ENCODE measurements at places on chromosomes 12 and 14.

DNA sequence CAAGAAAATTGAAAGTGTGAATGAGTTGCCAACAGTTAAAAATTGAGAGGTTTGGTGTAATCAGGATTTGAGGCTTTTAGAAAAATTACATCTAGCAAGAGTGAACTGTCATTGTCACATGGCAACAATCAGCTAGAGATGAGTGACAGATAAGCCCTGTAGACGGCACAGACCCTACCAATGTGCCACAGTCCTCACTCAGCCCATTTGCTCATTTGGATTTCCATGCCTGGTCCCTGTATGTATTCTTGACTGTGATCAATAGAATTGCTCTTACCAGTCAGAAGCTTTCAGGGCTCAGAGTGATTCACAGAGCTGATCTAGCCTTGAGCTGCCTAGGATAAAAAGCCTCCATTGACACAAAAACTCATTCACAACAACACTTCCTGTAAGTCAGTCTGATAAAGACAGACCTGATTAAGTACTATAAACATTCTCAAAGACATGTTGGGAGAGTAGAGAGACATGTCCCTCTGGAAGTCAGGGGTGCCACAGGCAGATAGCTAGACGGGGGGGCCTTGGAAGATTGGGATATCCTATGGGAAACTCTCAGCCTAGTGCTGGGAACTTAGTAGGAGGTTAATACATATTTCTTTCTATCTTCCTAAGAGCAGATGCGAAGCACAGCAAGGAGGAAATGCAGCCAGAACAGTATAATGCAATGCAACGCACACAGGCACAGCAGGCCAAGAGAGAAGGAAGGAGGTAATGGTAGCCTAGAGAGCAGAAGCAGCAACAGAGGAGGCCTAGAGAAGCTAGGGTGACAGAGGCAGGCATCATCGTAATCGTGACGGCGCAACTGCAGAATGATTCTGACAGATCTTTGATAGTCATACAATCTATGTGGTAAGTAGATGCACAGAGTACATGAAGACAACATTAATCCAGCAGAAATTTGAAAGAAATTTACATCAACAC is 2.0 kb upstream of the PELI2 start:
- no peak for DNase-seq

GRCh38 chr14:23140371-23140770 is 21.3 kb upstream of the CEBPE start:
- DNase-seq = no peak

DNA sequence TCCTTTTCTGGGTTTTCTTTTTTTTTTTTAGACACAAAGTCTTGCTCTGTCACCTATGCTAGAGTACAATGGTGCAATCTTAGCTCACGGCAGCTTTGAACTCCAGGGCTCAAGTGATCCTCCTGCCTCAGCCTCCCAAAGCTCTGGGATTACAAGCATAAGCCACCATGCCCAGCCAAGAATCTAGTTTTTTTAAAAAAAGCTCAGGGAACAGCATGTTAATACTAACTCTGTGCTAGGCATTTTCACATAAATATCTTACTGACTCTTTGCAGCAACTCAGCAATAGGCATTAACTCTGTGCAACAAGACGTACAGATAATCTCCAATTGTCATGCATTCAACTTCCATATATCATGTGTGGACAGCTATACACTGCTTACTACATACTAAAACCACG is 97.4 kb downstream of the LLPH start:
- DNase-seq = no peak

- no peak for DNase-seq
Measured at GRCh38 chr12:1907652-1908611, 10.5 kb downstream of the CACNA2D4 start.

DNA sequence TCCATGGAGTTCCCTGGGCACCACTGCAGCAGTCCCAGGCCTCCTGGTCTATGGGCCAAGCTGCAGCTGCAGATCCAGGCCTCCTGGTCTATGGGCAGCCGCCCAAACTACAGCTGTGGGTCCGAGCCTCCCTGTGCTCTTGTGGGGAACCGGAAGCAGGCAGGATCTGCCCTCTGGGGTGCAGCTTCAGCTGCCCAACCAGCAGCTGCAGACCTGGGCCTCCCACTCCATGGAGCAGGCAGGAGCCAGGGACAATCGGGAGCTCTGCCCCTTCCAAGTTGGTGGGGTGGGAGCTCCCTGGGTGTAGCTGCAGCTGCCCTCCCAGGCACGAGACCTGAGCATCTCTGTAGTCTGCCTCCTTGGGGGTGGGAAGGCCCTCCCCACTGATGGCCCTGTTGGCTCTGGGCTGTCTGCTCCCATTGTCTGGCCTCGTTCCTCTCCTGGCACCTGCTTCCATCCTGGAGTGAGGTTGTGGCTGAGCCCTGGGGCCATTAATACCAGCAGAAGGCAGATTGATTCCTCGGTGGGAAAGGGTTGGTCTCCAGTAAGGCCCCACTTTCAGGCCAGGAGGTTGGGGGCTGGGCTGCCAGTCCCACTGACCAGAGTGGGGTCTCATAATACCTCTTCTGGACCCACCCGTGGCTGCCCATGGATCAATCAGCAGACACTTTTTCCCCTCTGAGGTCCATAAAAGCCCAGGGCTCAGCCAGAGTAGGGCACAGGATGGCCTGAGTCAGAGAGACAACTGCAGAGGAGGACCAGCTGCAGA is 142.1 kb downstream of the GPR65 start:
- no peak for DNase-seq

GRCh38 chr12:42741771-42742510 is 152.4 kb upstream of the PRICKLE1 start:
- DNase-seq = no peak

DNA sequence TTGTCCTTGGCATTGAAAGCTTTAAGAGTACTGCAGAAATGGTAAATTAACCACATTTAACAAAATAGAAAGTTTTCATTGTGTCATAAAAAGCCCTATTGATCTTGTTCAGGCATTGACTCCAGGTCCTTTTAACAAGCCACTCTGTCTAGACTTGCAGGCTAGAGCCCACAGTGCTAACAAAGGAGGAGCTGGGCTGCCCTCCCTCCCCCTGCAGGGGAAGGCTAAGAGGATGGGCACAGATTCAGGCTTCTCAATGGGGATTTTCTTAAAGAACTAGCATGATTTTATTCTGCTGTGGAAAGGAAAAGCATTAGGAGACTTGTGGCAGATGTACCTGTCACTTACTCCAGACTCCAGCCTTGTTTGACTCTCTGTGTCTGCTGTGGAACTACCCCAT is 463.6 kb downstream of the NRXN3 start:
- DNase-seq = no peak

- no peak for DNase-seq
Measured at GRCh38 chr12:49866859-49867569, 24.1 kb upstream of the BCDIN3D start.

GRCh38 chr12:71848212-71848611 is 8.7 kb downstream of the TBC1D15 start:
- DNase-seq = no peak

- DNase-seq = no peak
Measured at GRCh38 chr14:35879151-35879648, 53.1 kb downstream of the BRMS1L start.

DNA sequence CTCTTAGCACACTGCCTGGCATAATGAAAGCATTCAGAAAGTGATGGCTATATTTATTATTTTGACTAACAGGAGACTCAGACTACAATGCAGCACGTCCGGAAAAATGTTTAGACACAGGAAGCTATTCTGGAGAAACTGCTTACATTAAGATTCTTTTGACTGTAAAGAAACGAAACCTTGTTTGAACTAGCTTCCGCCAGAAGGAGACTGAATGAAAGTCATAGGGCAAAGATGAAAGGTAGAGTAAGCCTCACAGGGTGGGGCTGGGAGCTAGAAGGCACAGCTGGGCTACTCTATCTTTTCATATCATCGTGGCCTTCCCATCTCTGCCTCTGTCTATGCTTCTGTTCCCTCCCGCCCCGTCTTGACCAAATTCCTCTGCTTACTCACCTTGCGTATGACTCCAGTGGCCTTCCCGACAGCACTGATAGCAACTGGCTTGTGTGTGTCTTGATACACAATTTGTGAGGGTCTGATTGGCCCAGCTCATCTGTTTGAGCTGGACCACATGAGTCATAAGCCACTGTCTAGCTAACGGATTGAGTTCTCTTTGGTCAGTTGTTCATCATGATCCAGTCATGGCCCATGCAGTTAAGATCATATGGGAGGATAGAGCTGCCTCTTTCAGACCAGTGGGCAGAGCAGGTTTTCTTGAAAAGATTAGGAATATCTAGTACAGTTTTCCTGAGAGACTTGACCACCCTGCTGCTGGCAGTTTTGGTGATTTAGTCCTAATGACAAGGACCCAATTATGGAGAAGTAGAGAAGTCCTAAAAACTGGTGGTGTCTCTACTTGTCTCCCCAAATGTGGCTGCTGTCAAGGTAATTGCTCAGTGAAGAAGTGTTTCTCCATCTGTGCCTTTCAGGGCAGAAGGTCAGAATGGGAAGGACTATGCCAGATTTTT is 151.5 kb upstream of the SLC38A2 start:
- peak; percentile 48 for DNase-seq

GRCh38 chr12:31021181-31021580 is 52.5 kb upstream of the DDX11 start:
- DNase-seq = no peak

GRCh38 chr12:124301084-124301654 is 6.3 kb downstream of the RFLNA start:
- DNase-seq = no peak

- no peak for DNase-seq
Measured at GRCh38 chr14:105498430-105499255, 7.6 kb downstream of the TEDC1 start.

DNA sequence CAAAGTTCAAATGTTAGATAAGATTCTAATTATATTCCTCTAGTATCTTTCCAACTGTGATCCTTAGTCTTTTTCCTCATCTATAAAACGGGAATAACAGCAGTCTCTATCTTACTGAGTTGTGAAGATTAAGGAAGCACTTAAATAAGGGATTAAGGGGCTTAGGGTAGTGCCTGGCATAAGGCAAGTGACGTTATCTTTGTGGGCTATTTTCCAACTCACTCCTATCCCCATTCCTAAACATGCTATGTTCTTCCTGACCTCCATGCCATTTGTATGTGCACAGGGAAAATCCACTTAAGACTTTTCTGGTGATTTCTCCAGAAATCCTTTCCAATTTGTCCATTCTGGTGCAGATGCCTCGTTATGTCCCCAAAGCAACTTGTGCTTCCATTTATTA is 33.3 kb downstream of the SUPT16H start:
- DNase-seq = no peak

DNA sequence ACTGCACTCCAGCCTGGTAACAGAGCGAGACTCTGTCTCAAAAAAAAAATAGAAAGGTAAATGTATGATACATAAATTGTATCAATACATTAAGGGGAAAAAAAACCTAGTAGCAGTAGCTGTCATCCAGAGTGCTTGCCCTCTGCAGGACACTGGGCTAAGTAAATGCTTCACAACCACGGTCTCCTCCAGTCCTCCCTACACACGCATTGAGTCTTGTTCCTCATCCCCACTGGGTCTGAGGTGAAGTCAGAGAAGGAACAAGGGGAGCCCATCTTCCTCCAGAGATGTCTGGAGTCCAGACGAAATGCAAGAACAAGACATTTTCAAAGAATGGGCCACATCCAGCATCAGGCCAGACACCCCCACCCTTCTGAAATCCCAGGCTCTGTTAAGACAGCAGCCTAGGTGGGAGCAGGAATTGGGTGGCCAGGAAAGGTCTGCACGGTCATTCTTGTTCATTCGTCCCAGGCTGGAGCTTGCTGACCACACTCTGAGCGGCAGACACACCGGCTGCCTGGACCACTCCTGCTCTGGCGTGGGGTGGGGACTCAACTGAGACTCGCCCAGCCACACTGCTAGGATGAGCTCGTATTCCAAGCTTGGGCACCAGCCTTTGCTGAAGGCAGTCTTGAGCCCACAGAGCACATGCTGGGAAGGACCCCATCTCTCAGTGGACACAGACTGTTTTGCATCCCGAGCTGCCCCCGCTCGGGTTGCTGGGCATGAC is 45.5 kb downstream of the CHGA start:
- no peak for DNase-seq

GRCh38 chr14:93959239-93960107 is 16.9 kb downstream of the ASB2 start:
- peak; percentile 40 for DNase-seq

DNA sequence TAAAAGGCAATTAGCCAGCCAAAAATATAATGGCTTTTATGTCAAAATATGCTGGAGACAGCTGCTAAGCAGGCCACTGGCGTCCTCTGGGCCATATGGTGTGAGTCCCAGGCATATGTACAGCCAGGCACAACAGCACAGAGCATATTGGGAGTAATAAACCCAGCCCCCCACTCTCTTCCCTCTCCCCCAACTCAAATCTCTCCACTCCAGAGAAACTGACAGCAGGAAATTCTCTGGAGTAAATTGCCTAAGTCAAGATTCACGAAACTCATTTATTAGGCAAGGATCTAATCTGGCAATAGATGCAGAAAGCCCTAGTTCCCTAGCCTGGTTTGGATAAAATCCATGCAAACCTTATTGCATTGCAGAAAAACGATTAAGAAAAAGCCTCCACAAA is 147.9 kb upstream of the SEL1L start:
- DNase-seq = no peak
